Left colon (tissue), 2 donors: ENCODE measurements at places on chromosomes 7 and 10. TPM values are rescaled to one million over a fixed set of nuclear protein-coding genes. Genes with fewer than 3 reads are reported as not detected.

GRCh38 chr7:99380823-99381663 lies 6.5 kb downstream of the ARPC1B start:
- DNase-seq: peak; percentile 55

DNA sequence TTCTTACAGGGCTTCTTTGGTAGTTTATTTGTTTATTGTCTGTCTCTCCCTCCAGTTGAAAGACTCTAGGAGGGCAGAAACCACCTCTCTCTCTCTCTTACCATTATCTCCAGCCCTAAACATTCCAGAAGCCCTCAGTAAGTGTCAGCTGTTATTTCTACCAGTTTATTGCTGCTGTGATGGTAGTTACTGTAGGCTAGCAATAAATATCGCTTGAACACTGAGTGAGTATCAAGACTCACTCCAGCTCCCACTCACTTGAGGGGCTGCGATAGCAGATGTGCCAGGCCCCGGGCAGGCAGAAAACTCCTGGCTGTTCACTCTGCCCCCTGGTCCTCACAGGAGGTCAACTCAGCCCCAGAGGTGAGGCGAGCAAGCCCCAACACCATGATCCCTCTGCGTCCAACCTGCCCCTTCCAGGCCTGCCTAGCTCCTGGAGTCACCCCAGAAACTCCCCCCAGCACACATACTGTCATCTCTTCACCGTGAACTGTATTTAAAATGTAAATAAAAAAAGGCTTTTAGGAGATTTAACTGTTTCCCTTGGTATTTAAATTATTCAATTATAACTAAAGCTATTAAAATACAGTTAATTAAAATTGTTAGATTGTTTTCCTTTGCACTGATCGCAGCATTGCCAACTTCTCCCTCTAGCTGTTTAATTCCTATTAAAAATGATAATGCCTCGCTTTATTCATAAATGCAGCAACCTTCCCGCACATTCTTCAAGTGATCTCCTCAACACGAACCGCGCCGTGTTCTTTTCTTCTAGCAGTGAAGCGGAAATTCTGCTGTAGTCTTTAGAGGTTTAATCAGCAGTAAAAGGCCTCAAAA lies 321.1 kb upstream of the ZMIZ1 start:
- no peak for DNase-seq

GRCh38 chr10:82252081-82252480 lies 377.1 kb downstream of the NRG3 start:
- DNase-seq: no peak

The CDNF gene
- total RNA-seq: 1.7 TPM

- no peak for DNase-seq
These were observed 82.9 kb downstream of the GALNT11 start for GRCh38 chr7:152108359-152108758.

DNA sequence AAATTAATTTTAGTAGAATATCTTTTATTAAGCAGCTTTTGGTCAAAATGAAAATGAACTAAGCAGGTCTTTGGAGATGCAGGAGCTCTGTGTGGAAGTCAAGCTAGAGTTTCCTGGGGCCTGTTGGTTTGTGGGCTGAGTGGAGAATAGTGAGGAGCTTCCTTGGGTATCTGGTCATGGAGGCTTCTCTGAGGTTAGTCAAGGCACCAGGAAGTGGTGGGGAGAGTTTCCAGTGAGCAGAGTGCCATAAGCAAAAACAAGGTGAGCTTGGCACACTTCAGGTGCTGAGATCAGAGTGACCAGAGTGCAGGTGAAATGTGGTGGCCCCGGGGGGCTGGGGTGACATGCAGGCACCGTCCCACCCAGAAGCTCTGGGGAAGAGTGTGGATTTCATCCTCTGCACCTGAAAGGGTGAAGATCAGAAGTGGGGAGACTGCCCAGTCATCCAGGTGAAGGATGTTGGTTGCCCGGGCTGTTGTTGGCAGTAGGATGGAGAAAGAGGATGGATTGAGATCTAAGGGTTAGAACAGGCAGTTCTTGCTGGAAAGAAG lies 77.4 kb downstream of the WDR37 start:
- no peak for DNase-seq
